ENCODE measurements at places on chromosomes 6 and 20.

DNA sequence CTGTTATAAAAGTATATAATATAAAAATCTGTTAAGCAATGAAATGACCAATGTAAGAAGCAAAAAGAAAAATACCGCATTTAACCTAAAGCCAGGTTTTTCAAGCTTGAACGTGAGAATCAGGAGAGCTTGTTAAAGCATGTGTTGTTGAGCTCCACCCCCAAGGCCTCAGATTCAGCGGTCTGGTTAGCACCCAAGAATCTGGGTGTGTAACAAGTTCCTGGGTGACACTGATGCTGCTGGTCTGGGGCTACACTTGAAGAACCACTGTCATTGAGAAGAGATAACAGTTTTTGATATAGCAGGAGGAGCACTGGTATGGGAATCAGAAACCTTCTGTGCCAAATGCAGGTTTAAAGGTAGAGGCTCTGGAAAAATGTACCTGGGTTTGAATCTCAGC is 154.0 kb downstream of the ID4 start:
- no peak for DNase-seq

- DNase-seq = no peak
Observed at GRCh38 chr6:142886431-142887170, 58.4 kb downstream of the HIVEP2 start.

GRCh38 chr20:36355469-36356171 is 49.5 kb downstream of the DLGAP4 start:
- no peak for DNase-seq

- DNase-seq = no peak
Observed at GRCh38 chr6:137219664-137220252, 573 bp upstream of the IFNGR1 start.

GRCh38 chr6:20377623-20378265 is 23.9 kb upstream of the E2F3 start:
- DNase-seq = no peak

DNA sequence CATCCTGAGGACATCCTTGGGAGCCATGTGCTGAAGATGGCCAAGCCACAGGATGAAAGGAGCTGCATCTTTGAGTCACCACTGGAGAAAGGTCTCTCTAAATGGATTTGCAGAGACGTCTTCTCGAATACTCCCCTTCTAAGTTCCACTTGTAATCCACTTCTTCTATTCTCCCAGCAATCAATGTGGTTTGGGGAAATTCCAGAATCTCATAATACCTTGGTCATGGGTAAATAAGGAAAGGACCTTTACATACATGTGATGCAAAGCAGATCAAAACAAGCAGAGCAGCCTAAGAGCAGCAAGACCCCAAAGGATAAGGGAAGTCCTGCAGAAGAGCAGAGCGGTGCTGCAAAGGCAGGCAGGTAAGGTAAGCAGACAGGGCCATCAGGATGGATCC is 35.3 kb downstream of the TRIM38 start:
- DNase-seq = no peak

DNA sequence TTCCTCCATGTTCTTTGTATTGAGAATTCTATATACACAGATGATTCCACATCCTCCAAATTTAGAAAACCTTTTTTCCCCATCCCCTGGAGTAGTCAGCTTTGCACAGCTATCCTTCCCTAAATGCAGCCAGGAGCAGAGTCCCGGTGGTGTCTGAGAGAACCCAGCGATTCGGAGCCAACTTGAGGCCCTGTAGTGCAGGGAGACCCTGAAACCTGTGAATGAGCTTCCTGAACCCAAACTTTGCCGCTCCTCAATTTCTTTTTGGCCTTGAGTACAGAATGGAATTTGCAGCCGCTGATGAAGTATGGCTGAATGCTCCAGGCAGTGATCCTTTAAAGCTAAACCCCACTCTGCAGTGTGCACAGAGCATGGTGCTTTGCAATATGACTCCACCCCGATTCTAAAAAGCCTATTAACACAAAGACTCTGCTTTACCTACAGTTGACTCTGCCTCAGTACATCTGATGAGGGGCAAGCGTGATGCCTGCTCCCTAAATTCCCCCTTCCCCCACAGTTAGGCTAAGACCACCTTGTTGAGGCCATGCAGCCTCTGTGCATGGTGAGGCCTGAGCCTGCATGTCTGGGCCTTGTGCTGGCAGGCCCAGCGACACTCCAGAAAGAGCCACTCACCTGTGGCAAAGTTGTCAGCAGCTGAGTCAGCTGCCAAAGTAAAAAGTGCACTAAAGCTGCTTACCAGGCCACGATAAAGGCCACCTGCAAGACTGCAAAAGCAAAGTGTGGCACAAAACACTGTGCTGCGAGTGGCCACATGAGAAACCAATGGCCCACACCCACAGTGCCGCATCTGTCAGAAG is 82.1 kb downstream of the PLEKHG1 start:
- DNase-seq = no peak

GRCh38 chr6:135798751-135799515 is 52.6 kb upstream of the PDE7B start:
- no peak for DNase-seq

GRCh38 chr20:36364506-36364905 is 58.4 kb downstream of the DLGAP4 start:
- no peak for DNase-seq

- DNase-seq = no peak
Observed at GRCh38 chr6:168374051-168374502, 54.5 kb upstream of the DACT2 start.

- DNase-seq = no peak
Observed at GRCh38 chr6:66851930-66852329, 1144.9 kb upstream of the EYS start.

GRCh38 chr6:140459209-140459608 is 1084.8 kb upstream of the CITED2 start:
- DNase-seq = peak; percentile 18

DNA sequence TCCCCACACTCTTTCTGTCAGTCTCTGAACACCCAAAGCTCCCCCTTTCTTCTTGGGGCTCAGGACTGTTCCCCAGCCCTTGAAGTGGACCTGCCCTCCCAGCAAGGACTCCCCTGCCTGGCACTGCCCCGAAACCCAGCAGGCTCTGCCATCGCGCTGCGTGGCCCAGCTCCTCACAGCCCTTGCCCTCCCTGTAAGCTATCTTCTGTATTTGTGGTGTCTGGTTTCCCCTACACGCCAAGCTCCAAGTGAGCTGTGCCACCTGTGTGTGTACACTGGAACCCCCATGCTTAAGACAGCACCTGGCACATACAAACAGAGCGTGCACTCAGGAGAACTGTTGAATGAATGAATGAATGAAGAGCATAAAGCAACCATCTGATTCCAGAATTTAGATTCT is 57.7 kb downstream of the TMEM242 start:
- no peak for DNase-seq
